NCI-H524 (cell line): ENCODE measurements at places on chromosomes 2 and 18.

- DNase-seq: no peak
Observed at GRCh38 chr2:217523286-217523685, 479.5 kb downstream of the TNS1 start.

GRCh38 chr2:37855283-37856041, 69.6 kb upstream of the RMDN2 start:
- no peak for DNase-seq

- peak; percentile 81 for DNase-seq
Observed at GRCh38 chr2:195898505-195899191, 170.0 kb downstream of the DNAH7 start.

DNA sequence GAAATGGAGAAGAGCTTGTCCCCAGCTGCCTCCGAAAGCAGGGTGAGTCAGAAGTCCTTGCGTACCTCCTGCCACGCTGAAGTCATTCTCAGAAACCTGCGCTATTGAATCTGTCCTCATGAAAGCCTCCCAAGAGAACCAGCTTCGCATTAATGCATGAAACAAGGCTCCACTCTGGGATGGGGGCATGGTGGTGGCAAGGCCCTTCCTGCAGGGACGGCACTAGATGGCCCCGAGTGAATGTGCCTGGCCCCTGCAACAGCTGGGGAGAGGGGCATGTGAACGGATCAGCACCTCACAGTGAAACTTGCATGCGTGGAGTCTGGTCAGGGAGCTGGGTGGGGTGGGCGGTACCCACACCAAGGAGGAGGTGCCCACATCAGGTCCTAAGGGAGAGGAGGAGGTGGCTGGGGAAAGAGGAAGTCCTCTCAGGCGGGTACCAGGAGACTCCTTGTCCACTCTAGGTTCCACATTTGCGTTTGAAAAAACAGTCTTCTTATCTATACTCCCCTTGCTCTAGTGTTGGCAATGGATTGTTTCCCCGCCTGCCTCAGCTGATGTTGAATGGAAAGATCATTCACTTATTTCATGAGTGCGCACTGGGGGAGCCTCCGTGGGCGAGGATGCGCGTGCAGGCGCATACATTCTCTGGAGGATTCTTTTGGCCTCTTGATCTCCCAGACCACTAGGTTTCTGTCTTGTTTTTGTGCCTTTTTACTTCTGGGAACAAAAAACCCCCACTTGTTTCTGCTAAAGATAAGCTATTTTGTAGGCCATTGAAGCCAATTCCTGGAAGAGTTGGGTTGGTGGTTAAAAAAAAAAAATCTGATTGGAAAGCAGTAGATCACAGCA, 104.7 kb downstream of the KLHL29 start:
- DNase-seq: no peak

- DNase-seq: no peak
Observed at GRCh38 chr18:35422237-35422636, 45.1 kb upstream of the ZNF396 start.

GRCh38 chr2:134926231-134926931, 7.8 kb downstream of the CCNT2 start:
- DNase-seq: no peak

DNA sequence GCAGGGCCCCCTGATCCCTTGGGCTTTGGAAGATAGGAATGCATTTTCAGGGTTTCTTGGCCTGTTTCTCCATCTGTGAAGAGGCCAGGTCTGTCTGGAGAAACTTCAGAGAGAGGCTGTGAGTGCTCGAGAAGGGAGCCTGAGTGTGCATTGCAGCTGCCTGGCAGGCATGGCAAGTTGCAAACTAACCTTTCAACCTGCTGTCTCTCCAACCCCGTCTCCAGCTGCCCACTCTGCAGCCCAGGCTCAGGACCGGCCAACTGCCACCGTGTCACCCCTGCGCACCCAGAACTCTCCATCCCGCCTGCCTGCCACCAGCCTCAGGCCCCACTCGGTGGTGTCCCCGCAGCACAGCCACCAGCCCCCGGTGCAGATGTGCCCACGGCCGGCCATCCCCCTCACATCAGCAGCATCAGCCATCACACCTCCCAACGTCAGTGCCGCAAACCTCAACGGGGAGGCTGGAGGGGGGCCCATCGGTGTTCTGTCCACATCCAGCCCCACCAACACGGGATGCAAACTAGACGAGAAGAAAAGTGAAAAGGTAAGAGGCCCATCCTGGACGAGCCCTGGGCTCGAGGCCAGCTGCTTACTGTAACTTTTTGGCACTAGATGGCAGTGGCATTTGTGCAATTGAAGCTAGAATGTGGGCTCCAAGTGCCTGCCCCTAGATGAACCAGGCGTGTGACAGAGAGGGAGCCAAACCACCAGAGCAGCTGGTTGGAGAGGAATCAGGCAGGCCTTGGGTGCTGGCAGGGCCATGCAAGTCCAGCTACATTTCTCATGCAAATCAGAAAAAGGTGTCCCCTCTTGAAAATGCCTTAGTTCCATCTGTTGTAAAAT, 164.6 kb downstream of the SEPTIN10 start:
- no peak for DNase-seq

GRCh38 chr2:97997784-97998392, 2.1 kb upstream of the TMEM131 start:
- no peak for DNase-seq

GRCh38 chr18:8254654-8255053, 354.6 kb upstream of the RAB12 start:
- no peak for DNase-seq

DNA sequence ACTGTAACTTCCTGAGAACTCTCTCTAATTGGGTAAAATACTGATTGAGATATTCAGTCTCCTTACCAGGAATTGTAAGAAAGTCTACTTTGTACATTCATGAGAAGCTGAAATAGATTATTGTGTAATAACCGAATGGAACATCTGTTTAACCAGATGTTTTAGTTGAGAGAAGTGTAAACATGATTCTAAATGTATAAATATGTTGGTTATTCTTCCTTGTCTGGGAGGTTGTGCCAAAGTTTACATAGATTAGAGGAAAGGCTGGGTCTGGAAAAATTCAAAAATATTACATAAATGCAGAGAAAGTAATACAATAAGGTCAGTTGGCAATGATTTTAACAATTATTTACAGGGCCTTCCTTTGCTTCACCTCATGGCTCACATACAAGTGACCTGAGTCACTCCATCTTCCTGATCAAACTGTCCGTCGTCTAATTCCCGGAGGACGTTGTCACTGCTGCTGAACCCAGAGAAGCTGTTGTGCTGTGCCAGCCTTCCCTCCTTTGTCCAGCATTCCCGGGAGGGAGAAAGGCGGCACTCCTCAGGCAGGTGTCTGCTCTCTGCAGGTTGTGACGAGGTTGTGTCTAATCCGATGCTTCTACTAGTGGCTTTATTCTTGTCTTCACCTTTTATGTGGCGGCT, 55.9 kb downstream of the MOB4 start:
- DNase-seq: no peak

GRCh38 chr18:57780706-57781347, 22.3 kb downstream of the ATP8B1 start:
- DNase-seq: no peak

- DNase-seq: peak; percentile 41
Observed at GRCh38 chr2:60581433-60582282, 28.2 kb upstream of the BCL11A start.

DNA sequence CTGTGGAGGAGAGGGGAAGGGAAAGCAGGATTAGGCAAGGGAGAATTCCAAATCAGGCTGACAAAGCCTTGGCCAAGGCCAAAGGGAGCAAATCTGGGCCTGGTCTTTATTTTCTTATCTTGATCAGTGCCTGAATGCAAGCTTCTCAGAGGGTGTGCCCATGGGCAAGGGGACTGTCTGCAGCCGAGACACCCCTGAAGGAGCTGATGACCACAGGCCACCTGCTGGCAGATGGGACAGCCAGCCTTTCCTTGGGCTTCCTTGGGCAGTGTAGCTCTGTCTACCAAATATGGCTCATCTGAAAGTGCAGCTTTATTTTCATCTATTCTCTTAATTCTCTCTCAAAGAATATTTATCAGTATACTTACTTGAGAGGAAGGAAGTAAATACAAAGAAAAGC, 117.0 kb downstream of the PKP4 start:
- DNase-seq: no peak

DNA sequence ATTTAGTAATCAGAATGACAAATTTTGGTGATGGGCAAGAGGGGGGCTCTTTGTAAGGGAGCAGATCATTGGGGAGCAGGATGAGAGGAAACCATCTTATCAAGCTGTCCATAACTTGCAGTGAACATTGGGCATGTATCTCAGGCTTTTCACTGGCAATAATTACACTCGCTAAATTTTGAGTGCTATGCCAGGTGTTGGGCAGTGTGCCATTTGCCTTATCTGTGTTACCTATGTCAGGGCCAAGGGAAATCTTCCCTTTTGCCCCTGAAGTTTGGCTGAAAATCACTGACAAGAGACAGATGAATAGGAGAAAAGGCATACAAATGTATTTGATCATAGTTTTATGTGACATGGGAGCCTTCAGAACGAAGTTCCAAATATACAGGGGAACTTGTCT, 39.0 kb downstream of the NOSTRIN start:
- DNase-seq: no peak

DNA sequence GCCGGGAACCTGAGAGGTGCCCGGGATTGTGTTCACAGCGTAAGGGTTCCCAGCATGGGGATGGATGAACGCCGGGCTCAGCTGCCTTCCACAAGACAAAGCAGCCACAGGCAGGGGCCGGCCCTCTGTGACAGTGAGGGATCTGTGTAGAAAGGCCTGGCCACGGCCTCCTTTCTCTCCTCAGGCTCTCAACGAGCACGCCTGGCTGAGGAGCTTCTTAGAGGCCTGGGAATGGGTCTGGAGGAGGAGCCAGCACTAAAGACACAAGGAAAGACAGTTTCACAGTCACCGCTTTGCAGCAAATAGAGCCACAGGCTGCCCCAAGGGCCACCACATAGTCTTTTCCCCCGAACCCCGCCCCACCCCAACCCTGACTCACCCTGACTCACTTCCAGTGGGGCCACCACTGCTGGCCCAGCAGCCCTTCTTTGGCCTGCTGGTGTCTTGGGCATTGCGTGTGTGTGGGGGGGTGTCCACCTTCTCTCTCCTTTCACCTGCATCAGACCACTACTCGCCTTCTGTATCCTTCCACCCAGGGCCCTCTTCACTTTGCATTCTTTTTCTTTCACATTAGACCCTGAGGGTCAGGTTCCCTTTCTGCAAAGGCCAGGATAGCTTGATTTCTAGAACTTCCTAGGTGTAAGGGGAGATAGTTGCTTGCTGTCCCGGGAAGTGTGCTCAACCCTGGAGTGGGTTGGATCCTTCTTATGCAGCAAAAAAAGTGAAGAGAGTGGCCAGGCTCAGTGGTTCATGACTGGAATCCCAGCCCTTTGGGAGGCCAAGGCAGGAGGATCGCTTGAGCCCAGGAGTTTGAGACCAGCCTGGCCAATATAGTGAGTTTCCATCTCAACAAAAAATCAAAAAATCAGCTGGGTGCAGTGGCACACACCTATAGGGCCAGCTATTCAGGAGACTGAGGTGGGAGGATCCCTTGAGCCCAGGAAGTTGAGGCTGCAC, 19.3 kb upstream of the HPCAL1 start:
- DNase-seq: no peak

DNA sequence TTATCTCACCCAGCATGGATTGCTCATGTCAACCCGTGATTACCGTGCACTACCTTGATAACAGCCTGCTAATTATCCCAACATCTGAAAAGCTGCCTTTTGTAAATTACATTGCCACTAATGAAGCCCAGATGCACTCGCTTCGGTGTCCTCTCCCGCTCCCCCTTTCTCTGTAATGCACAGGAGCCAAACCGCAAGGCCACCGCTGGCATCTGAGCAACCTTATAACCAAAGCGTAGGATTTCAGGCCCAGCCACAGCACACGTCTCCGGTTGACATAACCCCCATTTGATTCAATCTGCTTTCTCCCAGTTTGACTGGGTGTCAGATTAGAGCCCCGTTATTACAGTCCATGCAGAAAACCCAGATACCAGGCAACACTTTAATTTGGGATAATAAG, 341.2 kb downstream of the ALK start:
- DNase-seq: no peak

- no peak for DNase-seq
Observed at GRCh38 chr2:150230004-150230403, 257.5 kb downstream of the RND3 start.

DNA sequence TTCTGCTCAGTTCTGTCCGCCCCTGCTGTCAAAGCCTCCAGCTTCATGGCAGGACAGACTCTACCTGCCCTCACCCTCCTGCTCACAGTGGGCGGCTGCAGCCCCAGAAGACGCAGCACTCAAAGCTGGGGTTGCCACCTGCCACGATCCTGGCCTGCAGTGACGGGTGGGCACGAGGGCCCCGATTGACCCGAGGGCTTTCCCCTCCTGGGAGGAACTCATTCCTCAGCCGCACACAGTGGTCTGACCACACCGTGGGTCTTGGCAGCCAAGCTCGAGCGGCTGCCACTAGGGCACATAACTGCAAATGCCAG, 47.1 kb downstream of the HS6ST1 start:
- no peak for DNase-seq

DNA sequence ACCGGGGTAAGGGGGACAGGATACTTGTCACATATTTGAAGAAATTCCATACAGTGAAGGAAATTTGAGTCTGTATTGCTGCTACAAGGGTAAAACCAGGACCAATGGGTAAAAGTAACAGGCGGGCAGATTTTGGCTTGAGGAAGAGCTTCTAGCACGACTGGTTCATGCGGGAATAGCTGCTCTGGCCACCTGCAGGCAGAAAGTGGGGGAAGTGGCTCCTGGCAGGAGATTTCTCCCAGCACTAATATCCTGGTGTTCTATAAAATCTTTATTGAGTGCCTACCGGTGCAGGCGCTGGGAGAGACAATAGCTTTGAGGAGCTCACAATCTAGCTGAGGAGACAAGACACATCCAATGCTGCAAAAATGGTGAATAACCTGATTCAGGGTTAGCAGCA, 198.5 kb downstream of the LOXHD1 start:
- no peak for DNase-seq

GRCh38 chr2:88654714-88655113, 27.4 kb upstream of the EIF2AK3 start:
- DNase-seq: no peak

DNA sequence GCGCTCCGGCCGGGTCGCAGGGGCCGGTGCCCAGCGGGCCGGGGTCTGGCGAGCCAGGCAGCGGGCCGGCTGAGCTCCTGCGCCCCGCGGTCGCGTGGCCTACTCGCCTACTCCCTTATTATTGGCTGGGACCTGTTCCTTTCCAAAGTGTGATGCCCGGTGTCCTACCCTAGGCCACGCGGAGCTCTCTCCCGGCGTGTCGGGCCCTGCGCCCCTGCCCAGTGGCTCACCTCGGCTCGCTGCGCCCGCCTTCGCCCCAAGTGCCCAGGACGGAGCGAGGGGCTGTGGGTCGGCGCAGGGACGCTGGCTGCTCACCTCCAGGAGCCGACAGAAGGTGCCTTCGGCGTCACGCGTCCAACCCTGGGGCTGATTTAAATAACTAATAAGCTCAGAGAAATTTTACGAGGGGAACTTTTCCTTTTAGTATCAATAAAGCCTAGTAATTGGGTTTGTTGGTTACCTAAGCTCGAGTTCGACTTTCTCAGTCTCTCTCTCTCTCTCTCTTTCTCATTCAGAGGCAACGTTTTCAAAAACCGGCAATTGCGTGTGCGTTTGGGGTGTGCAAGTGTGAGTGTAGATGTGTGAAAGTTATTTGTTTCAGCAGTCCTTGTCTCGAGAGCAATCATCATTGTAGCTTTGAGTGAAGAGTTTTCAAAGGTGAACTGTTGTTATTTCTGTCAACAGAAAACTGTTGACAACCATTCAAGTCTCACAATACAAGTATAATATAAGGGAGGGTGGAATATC, 7.0 kb upstream of the SATB2 start:
- no peak for DNase-seq

GRCh38 chr2:59395119-59395518, 1154.0 kb upstream of the FANCL start:
- no peak for DNase-seq
